ENCODE measurements at places on chromosomes 13 and 19.

GRCh38 chr13:40287428-40287827 is 379.0 kb downstream of the FOXO1 start:
- DNase-seq = no peak

DNA sequence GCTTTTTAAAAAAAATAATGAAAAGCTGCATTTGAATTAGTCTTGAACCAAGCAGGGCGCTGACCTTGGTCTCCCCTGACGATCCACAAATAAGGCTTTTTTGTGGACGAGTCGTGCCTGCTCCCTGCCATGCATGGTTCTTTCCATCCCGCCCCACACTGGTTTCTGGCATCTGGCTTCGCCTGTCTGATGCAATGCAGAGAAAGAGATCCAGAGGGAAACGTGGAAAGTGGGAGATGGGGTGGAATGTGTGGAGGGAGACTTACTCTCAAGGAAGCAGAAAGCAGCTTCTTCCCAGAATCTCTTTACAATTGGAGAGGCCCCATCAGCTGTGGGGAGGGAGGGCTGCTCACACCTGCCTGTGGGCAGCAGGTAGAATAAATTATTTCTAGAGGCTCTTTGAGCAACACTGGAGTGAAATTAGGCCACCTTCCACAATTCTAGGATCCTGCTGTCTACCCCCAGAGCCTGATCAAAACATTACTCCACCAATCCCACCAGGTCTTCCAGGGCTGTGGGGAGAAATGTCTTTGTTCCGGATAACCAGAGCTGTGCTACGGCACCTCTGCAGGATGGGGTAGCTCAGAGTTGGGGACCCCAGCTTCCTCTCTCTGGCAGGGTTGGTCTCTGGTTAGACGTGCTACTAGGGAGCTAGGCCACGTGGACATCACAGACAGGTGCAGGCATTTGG is 183.5 kb downstream of the UQCRFS1 start:
- DNase-seq = no peak

DNA sequence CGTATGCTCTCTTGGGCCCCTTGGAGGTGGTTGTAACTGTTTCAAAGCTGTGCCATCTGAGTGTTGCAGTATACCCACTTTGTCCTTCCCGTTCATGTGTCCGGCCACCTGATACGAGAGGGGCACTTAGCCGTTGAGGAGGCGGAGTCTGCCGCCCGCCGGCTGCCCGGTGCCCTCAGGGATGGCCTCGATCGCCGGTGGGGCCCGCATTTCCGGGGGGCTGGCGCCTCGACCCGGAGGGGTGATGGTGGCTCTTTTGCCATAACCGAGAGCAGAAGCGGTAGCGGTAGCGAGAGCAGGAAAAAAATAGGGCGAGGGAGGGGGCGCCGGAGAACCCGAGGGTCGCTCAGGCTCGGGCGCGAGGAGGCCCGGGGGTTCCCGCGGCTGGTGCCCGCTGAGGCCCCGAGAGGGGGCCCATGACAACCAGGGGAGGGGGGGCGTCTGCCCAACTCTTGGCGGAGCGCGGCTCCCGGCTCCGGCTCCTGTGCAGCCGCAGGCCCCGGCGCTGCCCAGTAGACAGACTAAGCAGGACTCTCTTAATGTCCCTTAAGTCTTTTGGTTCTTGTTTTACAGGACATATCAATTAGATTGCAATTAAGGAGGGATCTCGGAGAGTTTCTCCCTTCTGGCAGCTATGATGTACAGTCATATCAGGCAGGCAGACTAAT is 342.7 kb upstream of the SGCG start:
- no peak for DNase-seq

DNA sequence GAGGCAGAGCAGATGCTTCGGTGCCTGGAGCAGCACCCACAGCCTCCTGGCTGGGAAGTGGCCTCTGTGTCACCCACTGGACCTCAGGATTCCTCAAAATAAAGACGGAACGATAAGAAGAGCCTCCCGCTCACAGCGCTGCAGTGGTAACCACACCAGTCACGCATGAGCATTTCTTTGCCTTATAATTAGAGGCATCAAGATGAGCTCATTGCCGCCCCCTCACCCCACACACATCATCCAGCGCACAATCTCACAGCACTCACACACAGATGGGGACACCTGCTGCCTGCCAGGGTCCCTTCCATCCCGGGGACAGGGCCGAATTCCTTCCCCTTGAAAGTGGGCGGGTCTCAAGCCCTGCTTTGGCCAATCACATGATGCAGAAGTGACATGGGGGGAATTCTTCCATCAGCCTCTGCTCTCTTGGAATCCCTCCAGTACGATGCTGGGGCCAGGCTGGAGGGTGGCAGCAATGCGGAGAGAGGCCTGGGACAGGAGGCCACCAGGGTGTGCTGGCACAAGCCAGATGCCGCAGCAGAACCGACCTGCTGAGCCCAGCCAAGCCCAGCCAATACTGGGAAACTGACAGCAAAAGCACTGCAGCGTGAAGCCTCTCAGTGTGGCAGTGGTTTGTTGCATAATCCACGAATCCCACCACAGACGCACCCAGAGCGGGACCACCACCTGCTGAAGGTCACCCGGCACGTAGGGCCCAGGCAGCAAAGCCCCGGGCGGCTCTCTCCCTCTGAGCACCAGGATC is 16.0 kb downstream of the PIP5K1C start:
- no peak for DNase-seq

DNA sequence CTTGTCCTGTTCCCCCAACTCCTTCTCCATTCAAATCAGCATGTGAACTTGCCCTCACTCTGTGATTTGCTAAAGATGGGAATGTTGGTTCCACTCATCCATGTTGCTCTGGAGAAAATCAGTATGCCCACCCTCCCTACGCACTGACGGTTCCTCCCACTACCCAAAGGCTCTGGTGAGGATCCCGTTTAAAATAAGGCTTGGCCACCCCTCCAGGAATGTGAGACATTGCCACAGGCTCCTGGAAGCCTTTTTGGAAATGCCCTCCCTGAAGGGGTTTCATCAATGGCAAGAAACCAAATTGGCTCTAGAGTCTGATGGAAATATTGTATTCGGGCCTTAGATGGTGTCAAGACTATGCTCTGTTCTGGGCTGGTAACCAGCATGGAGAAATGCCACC is 187.3 kb downstream of the USP12 start:
- no peak for DNase-seq

GRCh38 chr19:44754750-44755080 is 6.2 kb downstream of the BCL3 start:
- no peak for DNase-seq

DNA sequence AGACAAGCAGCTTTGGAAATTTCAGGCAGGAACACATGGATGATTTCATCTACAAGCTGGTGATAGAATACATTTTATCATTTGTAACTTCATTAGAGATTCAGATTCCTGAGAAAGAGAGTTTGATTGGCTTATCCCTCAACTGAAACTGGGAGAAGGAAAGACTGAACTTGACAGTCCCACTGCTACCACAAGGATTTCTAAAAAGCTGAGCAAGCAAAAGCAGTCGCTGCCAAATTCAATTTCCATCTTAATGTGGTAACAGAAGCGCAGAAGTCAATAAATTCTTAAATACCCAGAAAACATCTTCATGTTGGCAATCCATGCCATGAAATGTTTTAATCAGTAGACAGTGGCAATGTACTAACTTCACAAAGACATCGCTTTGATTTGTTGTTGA is 172.1 kb upstream of the DACH1 start:
- no peak for DNase-seq

Data from right atrium auricular region (tissue), 2 donors.